ENCODE measurements at places on chromosomes 2 and 18.

DNA sequence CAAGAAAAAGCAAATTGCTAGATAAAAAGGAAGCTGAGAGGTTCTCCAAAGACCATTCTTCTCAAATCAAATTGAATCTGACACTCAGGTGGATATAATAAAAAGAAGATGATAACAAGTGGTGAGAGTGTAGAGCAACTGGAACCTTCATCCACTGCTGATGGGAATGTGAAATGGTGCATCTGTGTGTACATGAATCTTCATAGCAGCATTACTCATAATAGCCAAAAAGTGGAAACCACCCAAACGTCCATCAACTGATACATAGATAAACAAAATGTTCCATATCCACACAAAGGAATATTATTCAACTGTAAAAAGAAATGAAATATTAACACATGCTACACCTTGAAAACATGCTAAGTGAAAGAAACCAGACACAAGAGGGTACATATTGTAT is 357.2 kb upstream of the EPHA4 start:
- no peak for DNase-seq

GRCh38 chr2:176555781-176556180 is 286.5 kb downstream of the MTX2 start:
- DNase-seq = no peak

GRCh38 chr2:95310651-95311050 is 13.5 kb downstream of the KCNIP3 start:
- no peak for DNase-seq

DNA sequence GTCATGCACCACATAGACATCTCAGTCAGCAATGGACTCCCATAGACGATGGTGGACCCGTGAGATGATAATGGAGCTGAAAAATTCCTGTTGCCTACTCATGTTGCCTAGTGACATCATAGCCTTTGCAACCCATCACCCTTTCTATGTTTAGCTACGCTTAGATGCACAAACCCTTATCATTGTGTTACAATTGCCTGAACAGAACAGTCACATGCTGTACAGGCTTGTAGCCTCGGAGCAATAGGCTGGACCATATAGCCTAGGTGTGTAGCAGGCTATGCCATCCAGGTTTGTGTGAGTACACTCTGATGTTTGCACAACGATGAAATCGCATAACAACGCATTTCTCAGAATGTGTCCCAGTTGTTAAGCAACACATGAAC is 221.6 kb downstream of the ALPK2 start:
- no peak for DNase-seq

GRCh38 chr18:79093986-79094385 is 24.8 kb downstream of the ATP9B start:
- no peak for DNase-seq

DNA sequence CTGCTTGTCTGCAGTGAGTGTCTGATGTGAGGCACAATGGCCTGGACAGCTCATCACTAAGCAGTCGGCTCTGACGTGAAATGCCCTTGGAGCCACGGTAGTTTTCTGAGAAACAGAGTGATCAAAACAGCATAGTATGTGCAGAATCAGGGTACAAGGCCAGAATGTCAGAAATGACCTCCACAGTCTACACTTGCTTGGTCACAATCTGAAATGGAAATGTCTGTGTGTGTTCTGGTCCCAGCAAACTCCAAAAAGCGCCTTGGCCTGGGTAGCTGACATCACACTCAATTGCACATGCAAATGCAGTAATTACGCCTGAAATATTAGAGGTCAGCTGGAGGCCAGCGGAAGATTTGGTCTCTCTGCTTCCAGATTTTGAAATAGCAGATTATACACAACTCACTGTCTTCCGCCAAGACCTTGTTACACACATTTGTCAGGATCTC is 95.4 kb downstream of the CTAGE1 start:
- DNase-seq = no peak

- DNase-seq = no peak
Observed at GRCh38 chr2:98608962-98609604, 694 bp downstream of the UNC50 start.

GRCh38 chr2:24448797-24449196 is 42.3 kb upstream of the NCOA1 start:
- DNase-seq = no peak

- no peak for DNase-seq
Observed at GRCh38 chr2:72754628-72755320, 71.1 kb downstream of the EXOC6B start.

DNA sequence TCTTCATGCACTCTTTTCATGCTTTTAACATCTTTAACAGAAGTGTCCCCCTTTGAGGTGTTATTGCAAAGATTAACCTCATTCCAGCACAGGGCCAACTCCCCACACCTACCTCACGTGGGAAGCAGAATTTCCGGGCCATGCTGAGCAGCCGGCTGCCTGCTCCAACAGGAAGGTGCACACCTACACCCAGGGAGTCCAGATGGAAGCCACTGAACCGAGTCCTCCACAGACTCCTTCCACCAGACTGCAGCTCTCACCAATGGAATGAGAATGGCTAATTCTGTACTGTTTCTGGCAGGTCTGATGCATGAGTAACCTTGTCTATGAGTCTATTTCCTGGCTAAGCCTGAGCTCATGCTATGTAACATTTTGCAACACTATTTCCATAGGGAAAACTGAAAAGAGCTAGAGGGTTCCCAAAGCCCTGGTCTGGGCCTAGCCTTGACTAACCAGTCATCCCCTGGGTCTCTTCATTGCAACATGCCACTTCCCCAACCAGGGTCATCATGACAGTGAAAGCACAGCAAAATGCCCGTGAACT is 11.0 kb downstream of the ERFE start:
- DNase-seq = no peak

DNA sequence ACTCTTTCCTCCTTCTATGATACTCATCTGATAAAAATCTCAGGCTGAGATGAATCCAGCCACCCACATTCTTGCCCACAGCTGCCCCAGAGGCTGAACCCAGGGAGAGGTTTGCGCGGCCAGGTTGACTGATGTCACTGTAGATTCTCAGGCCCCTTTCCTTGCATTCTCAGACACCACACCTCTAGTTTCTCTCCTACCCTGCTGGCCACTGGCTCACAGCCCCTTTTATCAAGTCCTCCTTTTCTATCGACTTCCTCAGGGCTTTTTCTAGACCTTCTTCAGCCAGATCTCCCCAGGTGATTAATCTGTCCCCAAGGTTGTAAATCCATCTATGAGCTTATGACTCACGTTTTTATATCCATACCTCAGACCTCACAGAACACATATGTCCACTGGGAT is 99.8 kb downstream of the TACR1 start:
- no peak for DNase-seq

- DNase-seq = no peak
Observed at GRCh38 chr2:188122985-188123384, 168.7 kb upstream of the GULP1 start.

GRCh38 chr2:108701208-108701607 is 18.1 kb upstream of the RANBP2 start:
- no peak for DNase-seq

- DNase-seq = no peak
Observed at GRCh38 chr2:177090967-177091366, 121.6 kb upstream of the HNRNPA3 start.

- no peak for DNase-seq
Observed at GRCh38 chr2:41169744-41170143, 717.9 kb upstream of the SLC8A1 start.

DNA sequence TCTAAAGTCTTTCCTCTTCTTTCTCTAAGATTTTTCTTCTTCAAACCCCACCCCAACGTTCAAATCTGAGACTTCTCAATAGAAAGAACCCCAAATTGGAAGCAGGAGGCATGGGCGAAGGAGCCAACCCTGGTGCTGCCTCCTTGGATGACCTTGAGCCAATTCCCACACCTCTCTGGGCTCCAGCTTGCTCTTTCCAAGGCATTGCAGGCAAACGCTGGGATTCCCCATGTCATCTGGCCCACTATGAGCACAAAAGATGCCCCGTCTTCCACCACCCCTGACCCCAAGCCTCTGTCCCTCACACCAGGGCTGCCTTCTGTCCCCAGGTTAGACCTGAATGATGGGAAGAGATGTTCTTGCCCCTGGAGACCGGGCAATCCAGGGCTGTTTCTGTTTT is 57.0 kb downstream of the TTC32 start:
- no peak for DNase-seq

GRCh38 chr2:40346535-40347354 is 105.1 kb downstream of the SLC8A1 start:
- DNase-seq = no peak

GRCh38 chr18:76443519-76444445 is 51.3 kb downstream of the ZNF516 start:
- DNase-seq = no peak

GRCh38 chr2:120346667-120347358 is 877 bp downstream of the INHBB start:
- no peak for DNase-seq

DNA sequence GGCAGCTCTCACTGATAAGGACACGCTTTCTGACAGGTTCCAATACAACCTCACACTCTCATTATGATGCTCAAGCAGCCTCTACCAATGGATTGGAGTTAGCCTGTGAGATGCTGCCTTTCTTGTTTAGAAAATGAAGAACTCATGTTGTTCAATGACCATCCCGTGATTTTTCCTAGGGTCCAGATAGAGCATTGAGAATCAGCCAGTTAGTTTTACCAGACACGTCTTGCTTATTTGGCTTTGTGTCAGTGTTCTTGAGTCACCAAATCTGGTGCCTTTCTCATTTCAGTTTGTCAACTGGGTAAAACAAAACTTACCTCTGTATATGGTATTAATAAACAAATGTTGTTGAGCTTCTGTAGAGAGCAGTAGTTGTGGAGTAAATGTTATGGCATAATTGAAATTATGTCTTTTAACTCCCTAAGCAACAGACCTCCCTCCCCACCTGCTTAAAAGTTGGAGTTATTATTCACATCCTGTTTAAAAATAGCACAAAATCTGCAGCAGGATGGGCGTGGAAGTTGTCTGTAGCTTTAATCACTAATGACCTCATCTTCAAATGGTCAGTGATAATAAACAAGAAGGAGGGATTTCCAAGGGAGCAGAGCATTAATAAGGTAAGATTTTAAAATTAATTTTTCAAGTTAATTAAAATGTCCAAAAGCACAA is 167.3 kb downstream of the HRH4 start:
- no peak for DNase-seq

GRCh38 chr2:197200051-197200761 is 110.4 kb downstream of the ANKRD44 start:
- DNase-seq = no peak

DNA sequence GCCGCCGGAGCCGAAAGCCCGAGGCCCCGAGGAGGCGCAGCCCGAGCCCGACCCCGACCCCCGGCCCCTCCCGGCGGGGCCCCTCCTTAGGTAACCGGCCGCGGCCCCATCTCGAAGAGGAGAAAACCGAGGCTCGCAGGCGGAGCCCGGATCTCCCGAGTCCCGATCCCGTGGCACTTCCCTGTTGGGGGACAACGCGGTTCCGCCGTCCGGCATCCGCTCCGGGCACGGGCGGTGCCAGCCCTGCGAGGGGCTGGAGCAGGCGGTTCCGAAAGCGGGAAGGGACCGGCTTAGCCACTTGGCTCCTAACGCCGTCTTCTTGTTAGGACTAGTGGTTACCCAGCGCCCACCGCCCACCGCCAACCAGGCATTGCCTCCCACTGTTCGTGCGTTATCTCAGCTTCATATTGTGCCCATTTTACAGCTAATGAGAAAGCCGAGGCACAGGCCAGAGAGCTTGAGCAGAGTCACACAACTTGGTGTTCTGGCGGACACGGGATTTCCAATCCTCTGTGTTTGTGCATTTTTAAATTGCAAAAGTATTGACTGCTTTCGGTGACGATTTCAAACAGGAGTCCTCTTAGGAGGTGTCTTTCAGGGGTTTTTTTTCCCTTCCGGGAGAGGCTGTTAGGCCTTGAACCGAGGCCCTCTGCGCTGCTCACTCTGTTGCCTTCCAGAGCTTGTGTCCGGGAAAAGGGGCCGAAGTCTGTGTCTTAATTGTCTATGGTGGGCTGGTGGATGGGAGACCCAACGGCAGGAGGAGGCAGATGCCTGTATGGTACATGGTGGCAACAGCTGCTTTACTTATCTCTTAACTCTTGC is 562 bp downstream of the CENPA start:
- peak; percentile 30 for DNase-seq

- no peak for DNase-seq
Observed at GRCh38 chr18:61922435-61922834, 29.6 kb upstream of the RNF152 start.

- DNase-seq = no peak
Observed at GRCh38 chr2:86368161-86368824, 30.9 kb upstream of the REEP1 start.

GRCh38 chr2:227906991-227907390 is 35.6 kb downstream of the DAW1 start:
- DNase-seq = no peak

GRCh38 chr2:64462940-64463700 is 9.2 kb downstream of the LGALSL start:
- DNase-seq = no peak

DNA sequence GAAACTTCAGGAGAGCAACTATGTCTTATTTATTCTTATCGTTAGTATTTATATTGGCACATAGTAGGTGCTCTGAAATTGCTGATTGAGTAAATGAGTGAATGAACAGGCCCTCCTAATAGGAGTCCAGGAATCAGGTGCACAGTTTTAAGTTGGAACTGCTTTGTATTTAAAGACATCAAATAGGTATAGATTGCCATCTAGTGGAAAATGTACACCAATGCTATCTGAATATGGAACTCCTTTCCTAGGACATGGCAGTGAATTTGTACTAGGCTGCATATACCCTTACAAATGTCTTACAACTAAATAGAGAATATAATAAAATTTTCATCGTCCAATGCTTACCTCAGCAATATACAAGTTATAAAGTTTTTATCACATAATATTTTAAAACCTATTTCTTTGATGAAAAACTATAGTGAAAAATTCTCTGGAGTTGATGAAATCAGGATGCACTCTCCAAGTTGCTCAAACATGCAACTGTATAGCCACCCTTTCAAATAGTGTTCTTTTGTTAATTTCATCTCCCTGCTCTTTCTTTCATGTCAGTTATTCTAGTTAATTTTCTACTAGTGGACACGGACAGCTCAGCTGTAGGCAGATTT is 318.9 kb upstream of the SYT4 start:
- DNase-seq = no peak

DNA sequence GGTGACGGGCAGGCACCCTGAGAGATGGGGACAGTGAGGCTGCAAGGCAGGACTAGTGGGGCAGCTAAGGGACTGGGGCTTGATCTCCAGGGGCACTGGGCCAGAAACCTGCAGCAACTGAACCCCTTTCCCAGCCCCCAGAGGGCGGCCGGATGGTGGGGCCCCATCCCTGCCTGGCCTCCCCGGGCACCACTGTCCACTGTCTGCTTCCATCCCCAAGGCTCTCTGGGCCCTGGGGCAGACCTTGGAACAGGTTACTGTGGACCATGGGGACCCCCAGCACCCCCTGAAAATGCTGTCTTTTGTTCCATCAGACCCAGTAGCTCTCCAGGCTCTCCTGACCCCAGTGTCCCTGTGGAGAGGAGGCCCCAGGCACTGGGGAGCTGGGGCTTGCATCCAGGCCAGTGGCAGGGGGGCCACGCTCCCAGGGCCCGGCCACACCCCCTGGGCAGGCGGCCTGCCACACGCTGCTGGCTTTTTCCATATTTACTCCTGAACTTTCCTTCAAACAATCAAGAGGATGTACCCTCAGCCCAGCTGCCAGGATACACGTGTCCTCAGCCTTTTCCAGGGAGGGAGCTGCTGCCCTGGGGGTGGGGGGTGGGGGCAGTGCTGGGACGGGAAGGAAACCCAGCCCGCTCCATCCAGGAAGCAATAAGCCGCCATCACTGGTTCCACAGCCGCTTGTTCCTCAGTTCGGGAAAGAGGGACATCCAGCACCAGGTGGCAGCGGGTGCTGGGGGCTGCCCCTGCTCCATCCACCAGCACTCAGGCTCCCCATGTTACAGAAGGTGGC is 102.3 kb upstream of the ODC1 start:
- DNase-seq = no peak

GRCh38 chr18:42675810-42676209 is 439.7 kb downstream of the RIT2 start:
- DNase-seq = no peak

All from natural killer cell (primary cell).